ENCODE measurements at places on chromosomes 7 and 10.

DNA sequence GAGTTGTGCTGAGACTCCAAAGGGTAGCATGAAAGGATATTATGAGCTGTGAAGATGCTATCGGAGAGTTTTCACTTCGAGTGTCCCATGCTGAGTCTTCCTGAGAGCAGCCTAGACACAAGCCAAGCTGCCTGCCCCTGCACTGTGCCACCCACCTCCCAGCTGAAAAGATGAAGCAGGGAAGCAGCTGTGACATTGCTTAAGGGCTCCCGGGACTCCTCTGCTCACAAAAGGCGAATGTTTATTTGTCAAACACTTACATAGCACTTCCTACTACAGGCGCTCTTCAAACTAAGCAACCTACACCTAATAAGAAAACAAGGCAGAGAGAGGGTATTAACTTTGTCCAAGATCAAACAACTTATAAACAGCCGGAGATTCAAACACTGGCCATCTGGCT is 95.6 kb downstream of the OSBPL3 start:
- DNase-seq = peak; percentile 57

- no peak for DNase-seq
Measured at GRCh38 chr7:35256256-35257175, 2.6 kb upstream of the TBX20 start.

- no peak for DNase-seq
Measured at GRCh38 chr10:130576427-130576826, 440.2 kb downstream of the GLRX3 start.

DNA sequence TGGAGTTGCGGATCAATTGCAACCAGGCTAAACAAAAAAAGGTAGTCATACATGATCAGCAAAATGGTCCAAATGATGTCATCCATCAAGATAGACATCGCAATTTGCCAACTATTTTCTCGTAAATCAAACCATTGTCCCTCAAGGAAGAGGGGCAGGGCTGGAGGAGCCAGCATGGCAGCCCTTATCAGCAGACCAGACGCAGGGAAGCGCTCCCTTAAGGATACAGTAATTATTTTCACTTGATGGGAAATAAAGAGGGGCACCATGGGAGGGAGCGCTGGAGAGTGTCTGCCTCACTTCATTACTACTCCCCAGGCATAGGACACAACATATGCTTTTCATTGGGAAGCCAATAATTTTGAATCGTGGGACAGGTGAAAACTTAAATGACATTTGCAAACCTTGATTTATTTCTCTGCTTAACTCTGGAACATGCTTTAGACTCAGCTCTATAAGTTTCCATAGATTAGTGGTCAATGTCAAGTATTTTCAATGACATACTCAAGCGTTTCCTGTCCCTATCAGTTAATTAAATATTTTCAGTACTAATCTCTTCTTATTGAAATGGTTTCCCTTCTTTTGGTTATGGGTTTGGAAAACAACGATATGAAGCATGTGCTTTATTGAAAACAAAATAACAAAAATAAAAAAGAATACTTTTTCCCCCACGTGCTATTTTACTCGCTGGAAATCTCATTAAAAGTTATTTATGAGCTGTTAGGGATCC is 202.4 kb upstream of the HABP2 start:
- DNase-seq = no peak

GRCh38 chr10:93893646-93894515 is at the start of gene SLC35G1:
TSS of gene SLC35G1 (plus strand) at chr10:93893978. CDS start at chr10:93894034, 56 bp downstream.
- DNase-seq = peak; percentile 79
